ENCODE measurements at places on chromosomes 11 and 22. TPM values are rescaled to one million over a fixed set of nuclear protein-coding genes. Genes with fewer than 3 reads are reported as not detected.

The OR52E8 gene
- not detected for total RNA-seq

The C22orf31 gene
- not detected for total RNA-seq

The PIWIL4 gene
- total RNA-seq, result 0.84 TPM

The GAS2 gene
- total RNA-seq, result 0.80 TPM

The OR52H1 gene
- 0.30 TPM for total RNA-seq

The HIC2 gene
- total RNA-seq, result 5.3 TPM

The SCGB1A1 gene
- not detected for total RNA-seq

The KCNJ1 gene
- not detected for total RNA-seq

The OR2AG1 gene
- not detected for total RNA-seq

The TRIM49D1 gene
- not detected for total RNA-seq

The ME3 gene
- total RNA-seq, result 4.1 TPM

The SLC17A6 gene
- not detected for total RNA-seq

The FXYD6 gene
- 0.11 TPM for total RNA-seq

The NRGN gene
- 5.0 TPM for total RNA-seq

The DDB1 gene
- total RNA-seq, result 260 TPM

The FOLR2 gene
- not detected for total RNA-seq

The ALG8 gene
- total RNA-seq, result 70.1 TPM

The YPEL4 gene
- 0.64 TPM for total RNA-seq

The POLD4 gene
- total RNA-seq, result 41.1 TPM

The FAT3 gene
- total RNA-seq, result 0.02 TPM

The ADM2 gene
- total RNA-seq, result 2.2 TPM

The B4GALNT4 gene
- total RNA-seq, result 1.5 TPM

The SLC22A12 gene
- total RNA-seq, result not detected

The KCNQ1OT1 gene
- total RNA-seq, result 0.74 TPM

The AMOTL1 gene
- 5.9 TPM for total RNA-seq

The OR10D3 gene
- not detected for total RNA-seq

The HEPN1 gene
- not detected for total RNA-seq

The SYCE3 gene
- total RNA-seq, result 0.62 TPM

The TREH gene
- not detected for total RNA-seq

The OR52N4 gene
- total RNA-seq, result not detected

The GRM5 gene
- total RNA-seq, result not detected

The PDE3B gene
- total RNA-seq, result 58.8 TPM

The MCAM gene
- 6.0 TPM for total RNA-seq

The POU2AF3 gene
- not detected for total RNA-seq

The TBX1 gene
- total RNA-seq, result 0.09 TPM

The CHORDC1 gene
- total RNA-seq, result 109 TPM

The CHRNA10 gene
- total RNA-seq, result 2.2 TPM

The CNTN5 gene
- total RNA-seq, result not detected

Measured in activated T-helper 2 cell treated with anti-CD3 and anti-CD28 coated beads, Interferon-gamma antibody, Interleukin-2, Interleukin-4, amounts not matched to agents 10 μg/mL and 5 μg/mL and 100 μg/mL, durations not matched to agents 14 hours and 24 hours and 36 hours (primary cell).